ENCODE measurements at places on chromosomes 13 and 19.

DNA sequence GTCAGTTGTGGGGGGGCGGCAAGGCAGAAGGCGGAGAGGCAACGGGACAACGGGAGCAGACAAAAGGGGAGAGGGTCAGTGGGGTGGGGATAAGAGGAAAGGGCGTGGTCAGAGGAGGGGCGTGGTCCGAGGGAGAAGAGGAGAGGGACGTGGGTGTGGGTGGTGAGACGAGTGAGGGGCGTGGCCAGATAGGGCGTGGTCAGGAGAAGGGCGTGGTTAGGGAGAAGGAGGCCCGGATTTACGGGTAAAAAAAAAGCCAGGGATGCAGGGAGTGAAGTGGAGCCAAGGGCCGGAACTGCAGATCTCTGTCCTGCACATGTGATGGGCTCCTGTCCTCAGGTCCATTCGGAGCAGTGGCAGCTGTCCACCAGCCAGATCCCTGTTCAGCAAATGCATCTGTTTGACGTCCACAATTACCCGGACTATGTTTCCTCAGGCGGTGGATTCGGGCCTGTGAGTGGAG is 21.5 kb downstream of the CPT1C start:
- DNase-seq: no peak

DNA sequence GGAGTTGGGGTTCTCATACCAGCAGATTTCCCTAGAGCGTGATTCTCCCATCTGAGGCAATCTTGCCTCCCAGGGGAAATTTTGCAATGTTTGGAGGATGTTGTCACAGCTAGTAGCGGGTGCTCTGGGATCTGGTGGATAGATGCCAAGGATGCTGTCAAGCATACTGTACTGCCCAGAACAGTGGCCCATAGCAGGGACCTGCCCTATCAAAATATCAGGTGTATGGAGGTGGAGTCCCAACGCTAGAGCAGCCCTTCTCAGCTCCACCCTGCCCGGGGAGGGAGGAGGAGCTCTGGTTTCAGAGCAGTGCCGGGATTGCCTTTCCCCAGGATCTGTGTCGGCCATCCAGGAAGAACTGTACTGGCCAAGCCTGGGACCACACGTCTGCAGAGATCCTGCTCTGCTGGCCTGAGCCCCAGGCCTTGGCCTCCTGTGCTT is 10.9 kb upstream of the QTRT1 start:
- DNase-seq: no peak

DNA sequence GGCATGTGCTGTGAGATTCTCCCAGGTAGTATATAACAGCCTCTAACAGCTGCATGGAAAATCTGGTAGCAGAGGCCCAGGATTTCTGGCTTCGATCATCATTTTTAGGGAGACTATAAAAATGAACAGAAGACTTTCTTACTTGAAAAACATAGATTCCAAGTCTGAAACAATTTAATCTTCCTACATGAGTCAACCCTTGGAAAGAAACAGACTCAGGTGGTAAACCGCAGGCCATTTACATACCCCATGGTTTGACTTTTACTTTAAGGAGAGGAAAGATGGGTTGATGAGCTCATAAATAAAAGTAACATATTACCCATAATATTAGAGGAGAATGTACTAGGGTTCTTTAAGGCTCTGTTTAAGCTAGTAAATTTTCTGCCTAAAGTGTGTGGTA is 121.6 kb downstream of the CYSLTR2 start:
- no peak for DNase-seq

DNA sequence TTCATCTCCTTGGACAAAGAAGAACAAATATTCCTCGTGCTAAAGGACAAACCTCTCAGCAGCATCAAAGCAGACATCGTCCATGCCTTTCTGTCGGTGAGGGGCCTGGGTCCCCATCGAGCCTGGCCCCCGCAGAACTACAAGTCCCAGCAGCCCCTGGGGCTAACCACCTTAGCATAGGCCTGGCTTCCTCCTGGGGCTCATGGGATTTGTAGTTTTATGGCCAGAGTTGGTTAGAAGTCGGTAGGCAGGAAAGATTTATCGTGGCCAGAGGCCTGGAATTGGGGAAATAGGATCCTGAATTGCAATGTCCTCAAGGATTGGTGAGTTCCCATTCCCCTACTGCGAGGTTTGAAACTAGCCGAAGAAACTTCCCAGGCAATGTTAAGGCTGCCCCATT is 19.6 kb downstream of the TMEM150B start:
- DNase-seq: no peak

DNA sequence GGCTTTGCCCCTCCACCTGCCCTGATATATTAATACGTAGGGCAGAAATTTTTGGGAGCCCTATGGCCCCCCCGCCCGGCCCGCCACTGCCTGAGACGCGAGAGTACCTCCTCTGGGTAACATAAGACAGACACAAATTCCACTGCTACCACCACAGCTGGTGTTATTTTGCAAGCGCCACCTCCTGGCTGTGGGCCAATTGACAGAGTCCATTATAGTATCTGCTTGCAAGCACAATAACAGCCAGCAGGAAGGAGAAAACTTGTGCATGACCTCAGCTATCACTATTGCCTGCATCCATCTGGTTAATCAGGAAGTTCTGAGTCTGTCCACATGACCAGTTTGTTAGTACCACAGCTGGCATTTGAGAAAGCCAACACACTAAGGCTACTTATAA is 25.3 kb upstream of the OR10H2 start:
- no peak for DNase-seq

GRCh38 chr13:108895220-108895704 is 265.9 kb downstream of the MYO16 start:
- no peak for DNase-seq

Measured in NCI-H1417 treated with DMSO at 0.1 percent for 48 hours (cell line).